ENCODE measurements at places on chromosomes 1 and 21.
A peak's percentile ranks its signal among the peaks of the same experiment; 100 is the strongest.

- DNase-seq, result no peak
Observed at GRCh38 chr1:21651214-21652042, 17.7 kb downstream of the RAP1GAP start.

DNA sequence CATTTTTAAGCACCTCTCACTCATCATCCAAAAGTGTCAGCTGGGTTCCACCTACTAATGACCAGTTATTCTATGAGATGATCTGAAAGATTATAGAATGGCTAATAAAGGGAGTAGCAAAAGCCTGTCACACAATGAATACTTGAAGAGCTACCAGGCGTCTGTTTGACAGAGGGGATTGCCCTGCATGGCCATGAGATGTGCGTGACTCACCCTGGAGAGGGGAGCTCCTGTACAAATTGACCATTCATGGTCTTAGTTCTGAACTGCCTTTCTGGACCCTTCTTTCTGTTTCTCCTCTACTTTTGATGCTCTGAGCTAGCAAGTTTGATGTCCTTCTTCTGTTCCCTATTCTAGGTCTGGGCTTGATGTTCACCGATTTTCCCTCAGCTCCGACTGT is 85.2 kb upstream of the ABCD3 start:
- DNase-seq, result peak; percentile 61

DNA sequence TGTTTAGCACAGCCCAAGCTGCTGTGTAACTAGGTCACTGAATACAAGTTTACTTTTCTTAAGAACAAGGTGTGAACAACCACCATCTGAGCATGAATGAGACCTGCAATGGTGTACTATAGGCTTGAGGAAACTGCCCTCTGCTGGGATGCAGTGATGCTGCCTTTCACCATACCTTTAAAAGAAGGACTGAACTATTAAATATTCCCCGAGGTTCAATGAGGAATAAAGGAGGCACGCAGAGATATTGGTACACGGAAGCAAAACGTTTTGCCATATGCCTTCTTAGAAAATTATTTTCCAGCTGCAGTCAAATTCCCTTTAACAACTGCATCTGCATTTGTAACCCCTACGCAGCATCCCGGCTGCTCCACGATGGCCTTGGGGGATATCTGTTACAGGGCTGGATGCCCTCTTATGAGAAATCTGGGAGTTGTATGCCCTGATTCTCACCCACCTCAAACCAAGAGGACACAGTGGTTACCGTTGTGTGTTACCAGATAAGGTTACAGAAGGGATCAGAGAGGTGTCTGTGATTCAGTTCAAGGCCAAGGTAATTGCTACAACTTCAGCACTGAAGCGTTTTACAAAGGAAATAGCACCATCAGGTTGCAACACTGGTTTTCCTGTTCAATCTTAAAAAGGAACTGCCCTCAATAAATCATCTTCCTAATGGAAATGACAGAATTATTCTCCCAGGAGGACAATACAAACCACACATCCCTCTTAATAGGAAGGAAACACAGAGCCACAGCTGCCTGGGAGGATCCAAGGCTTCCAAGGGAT is 470.5 kb downstream of the LTN1 start:
- peak; percentile 82 for DNase-seq

DNA sequence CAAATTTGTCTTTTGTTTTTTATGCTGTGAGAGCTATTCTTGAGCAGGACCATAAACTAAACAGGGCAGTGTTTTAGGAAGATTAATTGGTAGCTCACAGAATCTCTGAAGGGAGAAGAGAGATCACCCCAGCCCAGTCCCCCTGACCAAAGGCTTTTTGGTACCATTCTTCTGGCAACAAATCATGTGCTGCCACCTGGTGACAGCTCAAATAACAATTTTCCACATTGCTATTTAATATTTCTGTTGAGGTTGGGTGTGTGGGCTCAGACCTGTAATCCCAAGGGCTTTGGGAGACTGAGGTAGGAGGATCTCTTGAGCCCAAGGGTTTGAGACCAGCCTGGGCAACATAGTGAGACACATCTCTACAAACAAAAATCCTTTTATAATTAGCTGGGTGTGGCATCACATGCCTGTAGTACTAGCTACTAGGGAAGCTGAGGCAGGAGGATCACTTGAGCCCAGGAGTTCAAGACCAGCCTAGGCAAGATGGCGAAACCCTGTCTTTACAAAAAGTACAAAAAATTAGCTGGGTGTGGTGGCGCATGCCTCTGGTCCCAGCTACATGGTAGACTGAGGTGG is 2.2 kb upstream of the TESK2 start:
- peak; percentile 54 for DNase-seq

DNA sequence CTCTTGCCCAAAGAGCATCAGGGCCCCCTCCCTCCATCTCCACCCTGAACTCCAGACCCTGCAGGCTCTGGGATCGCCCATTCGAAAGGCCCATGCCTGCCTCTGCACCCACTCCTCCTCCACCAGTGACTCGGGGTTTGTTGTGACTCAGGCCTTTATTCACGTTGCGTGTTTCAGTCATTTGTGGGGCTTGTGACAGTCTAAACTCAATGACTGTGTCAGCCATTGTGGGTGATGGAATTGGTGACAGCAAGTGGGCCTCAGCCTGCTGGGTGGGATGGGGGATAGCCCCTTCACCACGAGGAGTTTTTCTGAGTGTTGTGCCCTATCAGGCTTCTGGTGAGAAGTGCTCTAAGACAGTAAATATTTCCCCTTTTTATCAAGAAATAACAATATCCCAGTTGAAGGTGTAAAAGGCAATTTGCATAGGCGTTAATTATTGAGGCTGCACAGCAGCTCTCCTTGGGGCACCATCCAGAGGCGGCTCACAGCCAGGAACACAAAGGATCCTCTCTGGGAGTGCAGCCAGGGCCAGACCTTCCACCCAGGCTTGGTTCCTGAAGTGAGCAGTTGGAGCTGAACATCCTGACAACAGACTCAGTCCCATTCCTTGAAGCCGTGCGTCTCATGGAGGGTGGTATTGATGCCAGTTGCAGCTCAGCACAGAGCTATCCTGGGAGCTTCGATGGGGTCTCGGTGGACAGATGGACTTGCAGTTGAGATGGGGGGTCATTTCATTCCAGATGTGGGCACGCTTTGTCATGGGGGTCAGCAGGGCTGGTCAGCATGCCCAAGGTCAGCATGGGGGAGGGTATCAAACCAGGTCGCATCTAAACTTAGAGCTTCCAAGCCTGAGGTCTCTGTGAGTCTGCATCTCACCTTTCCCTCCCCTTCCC is 135.6 kb upstream of the CACNA1E start:
- DNase-seq, result no peak

DNA sequence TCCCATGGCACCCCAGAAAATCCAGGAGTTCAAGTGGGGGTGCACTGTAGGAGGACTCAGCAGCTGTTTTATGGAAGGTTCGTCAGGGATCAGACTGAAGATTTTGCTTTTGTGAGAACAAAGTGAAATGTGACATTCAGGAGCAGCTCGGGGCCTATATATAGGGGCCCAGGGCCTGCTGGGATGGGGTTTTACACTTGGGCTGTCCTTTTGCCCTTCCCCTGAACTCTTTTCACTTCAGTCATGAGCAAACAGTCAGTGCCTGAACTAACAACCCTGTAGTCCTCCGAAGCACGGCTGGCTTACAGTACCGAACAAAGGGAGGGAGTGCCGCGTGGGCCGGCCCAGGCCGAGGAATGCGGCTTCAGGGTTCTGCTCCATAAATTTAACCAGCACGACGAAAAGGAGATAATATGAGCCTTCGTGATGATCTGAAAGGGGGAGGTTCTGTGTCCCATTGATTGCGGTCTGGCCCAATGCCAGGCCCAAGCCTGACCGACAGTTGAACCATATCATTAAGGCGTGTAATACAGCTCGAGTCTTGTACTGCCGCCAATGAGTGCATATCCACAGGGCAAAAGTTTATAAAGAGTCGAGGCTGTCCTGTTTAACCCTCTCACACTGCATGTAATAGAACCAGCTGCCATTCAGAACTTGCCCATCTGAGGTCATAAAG is 139.9 kb downstream of the DHRS3 start:
- DNase-seq, result peak; percentile 97

GRCh38 chr1:13784971-13785370 is 85.0 kb downstream of the PRDM2 start:
- no peak for DNase-seq
